Cortex of kidney (tissue), 1 donor: ENCODE measurements at places on chromosomes 3 and 15.

- no peak for DNase-seq
Measured at GRCh38 chr3:111737706-111738086, 121.4 kb upstream of the PHLDB2 start.

DNA sequence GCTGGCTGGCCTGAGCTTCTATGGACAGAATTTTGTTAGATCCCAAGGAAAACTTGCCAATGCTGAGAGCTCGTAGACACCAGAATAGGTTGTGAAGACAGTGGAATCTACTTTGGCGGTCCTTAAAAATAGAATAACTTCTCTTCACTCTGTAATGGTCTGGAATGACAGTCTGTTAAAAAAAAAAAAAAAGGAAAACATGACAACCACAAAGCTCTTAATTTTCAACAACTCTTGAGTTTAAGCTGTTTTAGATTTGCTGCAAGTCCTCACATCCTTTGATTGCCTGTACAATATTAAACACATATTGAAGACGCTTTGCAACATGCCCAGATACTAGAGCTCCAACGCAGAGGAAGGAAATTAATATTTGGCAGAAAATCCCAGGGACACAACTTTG, 122.8 kb upstream of the GALNT15 start:
- no peak for DNase-seq

DNA sequence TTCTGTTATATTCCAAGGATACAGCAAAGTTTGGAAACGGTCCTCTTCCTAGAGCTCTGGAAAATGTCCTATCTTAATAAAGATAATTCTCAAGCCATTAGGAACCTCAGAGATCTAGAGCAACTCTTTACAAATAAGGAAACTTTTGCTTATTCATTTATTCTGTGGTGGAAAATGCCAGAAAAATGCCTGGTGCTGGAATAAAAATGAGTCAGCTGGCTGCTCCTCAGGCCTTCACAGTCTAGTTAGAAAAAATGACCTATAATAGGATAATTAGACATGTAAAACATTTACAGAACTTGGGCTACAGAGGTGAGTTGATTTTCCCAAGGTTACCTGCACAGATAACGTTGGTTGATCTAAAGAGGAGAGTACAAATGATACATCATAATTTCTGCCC, 372.5 kb downstream of the NLGN1 start:
- DNase-seq, result no peak

GRCh38 chr3:151166161-151166560, 36.9 kb downstream of the GPR171 start:
- no peak for DNase-seq

- no peak for DNase-seq
Measured at GRCh38 chr3:107689355-107689754, 166.6 kb downstream of the BBX start.

- no peak for DNase-seq
Measured at GRCh38 chr15:59094077-59094476, 10.9 kb upstream of the CCNB2 start.

- DNase-seq, result no peak
Measured at GRCh38 chr3:188573956-188574355, 420.0 kb downstream of the LPP start.

DNA sequence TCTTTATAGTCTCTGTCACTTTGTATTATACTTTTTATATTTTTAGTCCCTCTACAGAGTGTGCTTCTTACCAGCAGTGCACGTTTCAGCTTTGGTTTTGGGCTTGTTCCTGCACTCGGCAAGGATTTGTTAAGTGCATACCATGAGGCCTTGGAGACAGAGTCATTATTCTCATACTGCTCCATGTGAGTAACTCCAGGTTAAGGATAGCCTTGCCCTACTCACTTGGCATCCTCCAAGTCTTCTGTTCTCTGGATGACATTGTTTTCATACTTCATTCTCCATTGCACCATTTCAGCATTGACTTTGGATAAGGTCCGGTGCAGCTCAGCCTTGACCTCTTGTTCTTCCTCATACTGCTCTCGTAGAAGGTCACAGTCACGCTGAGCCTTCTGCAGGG, 96.4 kb downstream of the MYH15 start:
- DNase-seq, result no peak

DNA sequence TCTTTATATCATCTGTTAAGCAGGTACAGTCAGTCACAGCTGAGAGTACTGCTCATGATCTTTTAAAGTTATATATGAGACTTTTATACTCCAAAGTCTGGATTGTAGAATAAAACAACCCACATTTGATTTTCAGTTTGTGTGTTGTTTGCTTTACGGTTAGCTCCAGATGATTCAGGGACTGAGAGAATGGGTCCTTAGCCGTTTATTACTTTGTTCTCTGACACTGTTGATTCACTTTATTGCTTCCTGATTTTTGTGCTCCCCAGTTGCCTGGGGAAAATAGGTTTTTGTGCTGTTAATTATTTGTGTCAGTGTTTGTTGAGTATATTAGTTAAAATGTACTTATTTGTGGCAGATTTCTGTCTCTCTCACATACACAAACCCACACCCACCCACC, 8.6 kb upstream of the EBLN2 start:
- no peak for DNase-seq

GRCh38 chr3:148856384-148856783, 8.7 kb upstream of the CPA3 start:
- DNase-seq, result no peak

GRCh38 chr3:49248840-49249227, 28.2 kb downstream of the C3orf62 start:
- DNase-seq, result no peak

DNA sequence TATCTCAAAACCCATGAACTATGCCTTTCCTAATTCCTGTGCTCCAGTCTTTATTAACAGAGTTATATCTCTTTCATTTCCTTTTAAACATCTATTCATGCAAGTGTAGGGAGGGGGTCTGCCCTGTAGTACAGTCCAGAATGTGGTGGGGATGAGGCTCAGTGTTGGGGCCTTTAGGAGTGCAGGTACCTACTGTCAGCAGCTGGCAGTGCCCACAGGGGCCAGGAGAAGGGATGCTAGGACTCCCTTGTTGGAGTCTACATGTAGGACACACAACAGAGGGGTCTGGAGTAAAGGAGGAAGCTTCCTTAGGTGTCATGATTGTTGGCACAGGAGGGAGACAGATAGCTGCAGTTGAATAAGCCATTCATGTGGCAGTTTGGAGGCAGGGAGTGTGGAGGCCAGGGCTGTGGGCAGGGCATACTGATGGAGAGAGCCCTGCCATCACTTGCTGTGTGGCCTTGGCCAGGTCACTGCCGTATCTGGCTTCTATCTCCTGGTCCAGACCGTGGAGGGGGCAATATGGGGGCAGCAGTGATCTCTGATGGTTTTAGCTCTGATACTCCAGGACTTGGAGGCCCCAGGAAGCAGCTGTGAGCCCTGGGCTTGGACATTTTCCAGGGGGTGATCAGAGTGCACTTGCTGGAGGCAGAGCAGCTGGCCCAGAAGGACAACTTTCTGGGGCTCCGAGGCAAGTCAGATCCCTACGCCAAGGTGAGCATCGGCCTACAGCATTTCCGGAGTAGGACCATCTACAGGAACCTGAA, 29.5 kb downstream of the ESYT3 start:
- no peak for DNase-seq

- DNase-seq, result no peak
Measured at GRCh38 chr15:99181545-99181971, 67.8 kb downstream of the TTC23 start.

DNA sequence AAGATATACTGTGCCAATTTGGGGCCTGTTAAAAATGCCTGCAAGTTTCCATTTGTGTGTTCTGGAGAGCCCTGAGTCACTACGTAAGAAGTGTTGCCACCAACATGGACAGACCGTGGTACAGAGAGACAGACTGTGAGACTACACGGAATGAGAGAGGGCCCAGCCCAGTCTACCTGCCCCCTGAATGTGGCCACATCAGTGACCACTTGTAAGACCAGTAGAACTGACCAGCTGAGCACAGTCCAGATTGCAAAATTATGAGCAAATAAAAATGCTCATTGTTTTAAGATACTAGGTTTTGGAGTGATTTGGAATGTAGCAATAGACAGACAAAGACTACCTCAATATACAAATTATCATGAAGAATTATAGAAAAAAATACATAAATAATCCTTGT, 42.0 kb downstream of the ATR start:
- DNase-seq, result no peak

DNA sequence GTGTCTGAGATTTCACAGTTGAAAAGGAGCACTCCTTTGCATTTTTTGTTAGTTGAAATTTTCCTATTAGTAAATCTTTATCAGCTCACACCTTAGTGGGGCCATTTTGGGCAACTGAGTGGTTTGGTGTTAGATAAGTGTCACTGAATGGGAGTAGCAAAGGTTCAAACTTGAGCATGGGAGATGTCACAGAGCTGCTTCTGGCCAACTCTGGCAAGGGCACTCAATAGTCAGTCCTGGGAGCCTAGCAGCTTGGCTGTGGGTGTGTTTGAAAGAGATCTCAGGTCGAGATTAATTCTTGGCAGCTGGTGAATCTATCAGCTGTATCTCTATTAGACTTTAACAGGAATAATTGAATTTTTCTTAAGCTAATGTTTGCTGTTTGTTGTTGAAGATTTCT, 579.3 kb downstream of the EDEM1 start:
- DNase-seq, result no peak

DNA sequence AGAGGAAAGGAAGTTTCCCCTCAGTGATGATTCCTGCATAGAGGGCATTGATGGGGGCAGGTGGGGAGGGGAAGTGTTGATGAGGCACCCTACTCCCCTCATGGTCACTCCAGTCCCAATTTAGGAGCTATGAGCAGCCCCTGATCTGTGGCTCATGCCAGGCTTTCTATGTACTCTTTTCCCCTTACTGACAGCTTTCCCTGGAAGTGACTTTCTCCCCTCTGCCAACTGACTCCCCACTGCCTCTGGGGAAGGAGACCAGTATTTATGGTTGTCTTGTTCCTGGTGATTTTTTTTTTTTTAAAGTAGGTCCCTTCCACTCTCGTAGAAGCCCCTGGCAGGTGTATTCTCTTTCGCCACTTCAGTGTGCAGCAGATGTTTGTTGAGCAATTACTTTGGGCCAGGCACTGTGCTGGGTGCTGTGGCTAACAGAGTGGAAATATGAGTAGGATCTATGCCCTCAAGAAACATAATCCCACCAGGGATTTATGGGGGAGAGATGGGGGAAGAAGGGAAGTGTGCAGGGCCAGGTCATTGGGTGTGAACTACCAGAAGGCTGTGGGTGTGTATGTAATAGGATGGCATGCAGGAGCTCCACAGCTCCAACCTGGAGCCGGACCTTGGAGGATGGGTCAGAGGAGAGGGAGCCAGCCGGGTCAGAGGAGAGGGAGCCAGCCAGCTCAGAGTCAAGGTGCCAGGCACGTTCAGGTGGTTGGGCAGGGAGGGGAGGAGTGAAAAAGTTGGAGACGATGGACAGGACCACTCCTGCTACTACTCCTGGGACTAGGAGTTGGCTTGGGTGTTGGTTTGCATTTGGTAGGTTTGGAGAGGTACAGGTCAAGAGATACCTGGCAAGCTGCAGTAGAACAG, 3.5 kb downstream of the SMAD6 start:
- DNase-seq, result no peak

- DNase-seq, result no peak
Measured at GRCh38 chr3:5543047-5543446, 355.5 kb downstream of the EDEM1 start.

- DNase-seq, result no peak
Measured at GRCh38 chr3:196629228-196629627, 10.3 kb upstream of the NRROS start.

DNA sequence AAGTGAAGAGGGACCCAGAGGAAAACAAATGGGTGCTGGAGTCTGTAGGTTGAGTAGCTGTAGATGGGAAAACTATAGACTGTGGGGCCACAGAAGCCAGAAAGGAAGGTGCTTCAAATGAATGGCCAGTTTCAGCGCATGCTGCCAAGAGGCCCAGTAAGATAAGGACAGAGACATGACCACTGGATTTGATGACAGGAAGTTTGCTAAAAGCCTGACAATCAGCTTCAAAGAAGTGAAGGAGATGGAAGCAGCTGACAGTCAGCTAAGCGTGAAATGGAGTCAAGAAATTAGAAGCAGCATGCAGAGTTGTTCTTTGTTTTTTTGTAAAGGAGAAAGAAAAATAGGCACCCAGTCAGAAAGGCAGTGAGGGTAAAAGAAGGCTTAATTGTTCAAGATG, 24.9 kb downstream of the TXNRD3 start:
- DNase-seq, result no peak

DNA sequence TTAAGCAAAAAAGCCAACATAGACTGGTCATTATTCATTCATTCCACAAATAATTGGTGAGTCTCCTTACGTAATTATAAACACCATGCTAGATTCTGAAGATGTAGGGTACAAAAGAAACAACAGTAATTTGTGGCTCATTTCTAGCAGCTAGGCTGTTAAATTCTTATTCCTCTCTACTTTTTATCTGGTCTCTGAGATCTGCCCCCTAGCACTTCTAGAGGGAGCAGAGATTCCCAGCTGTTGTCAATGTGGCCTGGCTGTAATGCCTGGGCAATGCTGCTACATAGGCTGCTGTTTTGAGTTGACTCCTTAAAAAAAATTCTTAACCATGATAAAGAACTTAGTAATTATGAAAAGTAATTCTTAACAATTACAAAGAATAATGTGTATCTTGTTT, 434.9 kb upstream of the THRB start:
- no peak for DNase-seq

- no peak for DNase-seq
Measured at GRCh38 chr3:196868297-196868661, 559 bp downstream of the SENP5 start.

- no peak for DNase-seq
Measured at GRCh38 chr3:170572665-170573253, 13.1 kb downstream of the SLC7A14 start.

- no peak for DNase-seq
Measured at GRCh38 chr15:67331676-67332075, 77.1 kb downstream of the IQCH start.

DNA sequence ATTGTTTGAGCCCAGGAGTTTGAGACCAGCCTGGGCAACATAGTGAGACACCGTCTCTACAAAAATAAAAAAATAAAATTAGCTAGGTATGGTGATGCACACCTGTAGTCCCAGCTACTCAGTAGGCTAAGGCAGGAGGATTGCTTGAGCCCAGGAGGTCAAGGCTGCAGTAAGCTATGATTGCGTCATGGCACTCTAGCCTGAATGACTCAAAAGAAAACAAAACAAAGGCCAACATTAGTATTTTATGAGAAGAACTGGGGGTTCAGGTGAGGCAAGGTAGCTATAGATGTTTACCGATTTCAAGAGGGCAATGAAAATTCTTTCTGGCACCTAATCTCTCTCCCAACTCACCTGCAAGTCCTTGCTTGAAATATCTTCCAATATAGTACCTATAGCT, 77.2 kb downstream of the GREM1 start:
- no peak for DNase-seq

DNA sequence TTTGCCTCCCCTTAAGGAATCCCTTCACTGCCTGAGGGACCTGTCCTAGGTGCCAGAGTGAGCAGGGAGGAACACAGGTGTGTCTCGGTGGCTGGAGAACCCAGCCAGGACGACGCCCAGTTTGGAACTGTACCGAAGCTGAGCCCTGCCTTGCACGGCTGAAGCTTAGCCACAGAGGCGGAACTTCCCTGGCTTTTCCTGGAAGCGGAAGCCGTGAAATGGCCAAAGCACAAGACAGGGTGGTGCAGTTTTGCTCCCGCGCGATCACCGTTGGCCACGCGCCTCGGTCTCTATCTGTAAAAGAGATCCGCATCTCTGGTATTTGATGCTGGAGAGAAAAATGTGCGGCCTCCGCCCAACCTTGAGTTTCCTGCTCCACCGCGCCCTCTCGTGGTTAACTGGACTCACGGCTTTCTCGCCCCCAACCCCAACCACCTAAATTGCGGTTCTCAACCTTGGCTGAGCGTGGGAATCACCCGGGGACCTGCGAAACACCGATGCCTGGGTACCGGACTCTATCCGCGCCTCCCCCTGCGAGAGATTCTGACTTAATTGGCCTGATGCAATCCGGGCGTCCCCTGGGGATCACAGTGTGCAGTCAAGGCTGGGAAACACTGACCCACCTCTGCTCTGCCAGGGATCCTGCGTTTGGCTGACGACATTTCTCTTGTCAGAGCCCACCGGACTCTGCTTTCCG, 70.7 kb upstream of the ABHD2 start:
- no peak for DNase-seq
